ENCODE measurements at places on chromosomes 5 and 9. TPM values are rescaled to one million over a fixed set of nuclear protein-coding genes. Genes with fewer than 3 reads are reported as not detected.

Gene PHPT1
- total RNA-seq: 345 TPM

Gene RNF20
- total RNA-seq: 40.9 TPM

Gene RFX3
- total RNA-seq: 3.7 TPM

Gene PCDHGB6
- total RNA-seq: 6.2 TPM

Gene ADGRD2
- not detected for total RNA-seq

Gene CRAT
- 85.4 TPM for total RNA-seq
